ENCODE measurements at places on chromosomes 2 and 18.

GRCh38 chr2:96163768-96164429, 18.7 kb upstream of the DUSP2 start:
- DNase-seq: no peak

GRCh38 chr2:107412209-107412904, 414.3 kb upstream of the RGPD4 start:
- DNase-seq: no peak

GRCh38 chr2:71559080-71559827, 105.9 kb downstream of the DYSF start:
- DNase-seq: no peak

DNA sequence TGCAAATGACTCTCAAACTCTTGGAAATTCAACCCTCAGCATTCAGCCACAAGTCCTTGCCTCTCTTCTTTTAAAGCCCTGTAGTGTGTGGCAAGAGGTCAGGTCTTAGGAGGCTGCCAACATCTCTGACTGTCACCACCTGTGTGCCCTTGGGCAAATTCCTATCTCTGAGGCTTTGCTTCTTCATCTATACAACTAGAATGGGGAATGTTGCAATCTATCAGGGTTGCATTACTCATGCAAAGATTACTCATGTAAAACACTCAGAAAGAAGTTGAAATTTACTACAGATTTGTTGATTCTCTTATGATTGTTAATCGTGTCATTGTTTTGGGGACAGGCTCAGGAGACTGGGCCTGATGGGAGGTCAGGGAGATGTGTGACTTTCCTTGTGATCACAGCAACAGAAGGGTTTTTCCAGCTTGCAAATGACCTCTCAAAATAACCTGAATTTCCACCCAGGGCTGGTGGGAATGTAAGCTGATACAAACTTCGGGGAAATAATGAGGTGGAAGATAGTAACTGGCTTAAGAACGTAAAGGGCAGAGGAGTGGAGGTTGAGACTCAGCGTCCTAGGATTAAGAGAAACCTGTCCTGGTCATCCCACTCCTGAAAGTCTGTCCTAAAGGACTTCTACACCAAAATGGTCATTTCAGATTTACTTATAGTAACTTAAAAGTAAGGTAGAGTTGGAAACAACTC, 32.1 kb upstream of the SIGLEC15 start:
- peak; percentile 14 for DNase-seq

Data from RPMI8226 (cell line).